CD4-positive, alpha-beta T cell treated with Interleukin-1 beta for 1 hour (primary cell): ENCODE measurements at places on chromosomes 6 and 20.

- no peak for DNase-seq
Observed at GRCh38 chr20:16671753-16672152, 58.1 kb upstream of the SNRPB2 start.

DNA sequence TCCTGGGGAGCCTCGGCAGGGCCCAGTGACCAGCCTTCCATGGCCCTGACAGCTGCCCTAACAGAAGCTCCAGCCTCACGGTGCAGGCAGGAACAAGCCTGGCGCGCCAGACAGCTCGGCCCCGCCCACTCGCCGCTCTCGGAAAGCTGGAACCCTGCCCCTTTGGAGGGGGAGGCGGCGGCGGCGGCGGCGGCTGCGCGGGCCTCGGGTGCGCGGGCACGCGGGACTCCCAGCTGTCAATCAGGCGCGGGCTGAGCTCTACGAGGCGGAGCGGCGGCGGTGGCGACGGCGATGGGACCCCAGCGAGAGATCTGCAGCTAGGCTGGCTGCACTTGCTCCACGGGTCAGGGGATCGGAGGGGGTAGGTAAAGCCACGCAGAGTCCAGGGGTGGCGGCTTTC, at the start of gene NRSN1:
Gene NRSN1 (plus strand): TSS at position 236 of the 400 bp plus-strand sequence. CDS start 8,113 bp downstream, outside the sequence.
- no peak for DNase-seq

- DNase-seq, result no peak
Observed at GRCh38 chr20:46088409-46089166, 1.2 kb downstream of the NCOA5 start.

GRCh38 chr20:10171864-10172751, 46.5 kb upstream of the SNAP25 start:
- DNase-seq, result no peak

- DNase-seq, result no peak
Observed at GRCh38 chr6:87543696-87544473, 45.9 kb downstream of the RARS2 start.

GRCh38 chr6:144635051-144635450, 349.9 kb downstream of the UTRN start:
- no peak for DNase-seq

- DNase-seq, result no peak
Observed at GRCh38 chr20:40778894-40779496, 90.0 kb upstream of the MAFB start.

DNA sequence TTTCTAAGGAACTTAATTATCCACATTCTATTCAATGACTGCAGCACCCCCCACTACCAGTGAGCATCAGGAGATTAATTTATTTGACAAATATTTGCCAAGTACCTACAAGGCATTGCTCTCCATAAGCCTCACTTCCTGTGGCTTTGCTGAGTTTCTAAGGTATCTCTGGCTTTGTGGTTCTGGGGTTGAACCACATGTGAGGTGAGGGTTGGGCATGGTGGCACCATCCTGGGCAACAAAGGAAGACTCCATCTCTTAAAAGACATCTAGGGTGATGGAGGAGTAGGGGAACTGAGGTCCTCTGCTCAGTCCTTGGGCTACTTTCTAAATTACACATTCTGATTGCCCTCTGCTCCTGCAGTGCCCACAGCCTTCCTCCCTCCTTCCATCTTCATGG, 25.5 kb upstream of the WFDC2 start:
- no peak for DNase-seq

- DNase-seq, result no peak
Observed at GRCh38 chr20:16017656-16018055, 555.6 kb downstream of the KIF16B start.

DNA sequence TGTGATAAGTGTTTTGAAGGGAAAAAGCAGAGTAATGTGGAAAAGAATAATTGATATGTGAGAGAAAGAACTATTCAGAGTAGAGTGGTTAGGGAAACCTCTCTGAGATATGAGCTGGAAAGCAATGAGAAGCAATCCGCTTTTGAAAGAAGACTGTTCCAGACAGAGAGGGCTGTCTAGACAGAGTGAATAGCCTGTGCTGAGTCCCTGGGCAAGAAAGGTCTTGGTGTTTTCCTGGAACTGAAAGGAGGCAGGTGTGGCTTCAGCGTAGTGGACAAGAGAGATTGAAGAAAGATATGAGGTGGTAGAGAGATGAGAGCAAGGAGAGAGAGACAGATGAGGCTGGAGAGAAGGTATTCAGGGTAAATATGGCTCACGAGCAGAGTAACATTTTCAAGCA, 190.8 kb downstream of the UBE3D start:
- DNase-seq, result no peak

- DNase-seq, result peak; percentile 23
Observed at GRCh38 chr20:57476084-57476526, 48.8 kb downstream of the CTCFL start.

- peak; percentile 94 for DNase-seq
Observed at GRCh38 chr20:33993576-33994221, at the start of gene RALY. Gene RALY (plus strand): TSS chr20:33993911. CDS start chr20:34072075, 78,164 bp downstream.

DNA sequence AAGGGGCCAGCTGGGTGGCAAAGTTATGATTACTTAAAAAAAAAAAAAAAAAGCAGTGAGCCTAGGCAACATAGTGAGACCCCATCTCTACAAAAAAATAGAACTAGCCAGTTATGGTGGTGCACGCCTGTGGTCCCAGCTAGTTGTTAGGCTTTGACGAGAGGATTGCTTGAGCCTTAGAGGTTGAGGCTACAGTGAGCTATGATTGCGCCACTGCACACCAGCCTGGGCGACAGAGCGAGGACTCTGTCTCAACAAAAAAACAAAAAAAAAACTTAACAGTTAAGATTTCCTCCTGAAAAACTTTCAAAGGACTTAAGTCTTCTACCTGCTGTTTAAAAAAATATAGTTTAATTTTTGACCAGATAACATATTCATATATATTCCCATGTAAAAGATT, 2.4 kb downstream of the GTSF1L start:
- no peak for DNase-seq

GRCh38 chr6:90120327-90120726, 176.3 kb downstream of the BACH2 start:
- DNase-seq, result no peak

DNA sequence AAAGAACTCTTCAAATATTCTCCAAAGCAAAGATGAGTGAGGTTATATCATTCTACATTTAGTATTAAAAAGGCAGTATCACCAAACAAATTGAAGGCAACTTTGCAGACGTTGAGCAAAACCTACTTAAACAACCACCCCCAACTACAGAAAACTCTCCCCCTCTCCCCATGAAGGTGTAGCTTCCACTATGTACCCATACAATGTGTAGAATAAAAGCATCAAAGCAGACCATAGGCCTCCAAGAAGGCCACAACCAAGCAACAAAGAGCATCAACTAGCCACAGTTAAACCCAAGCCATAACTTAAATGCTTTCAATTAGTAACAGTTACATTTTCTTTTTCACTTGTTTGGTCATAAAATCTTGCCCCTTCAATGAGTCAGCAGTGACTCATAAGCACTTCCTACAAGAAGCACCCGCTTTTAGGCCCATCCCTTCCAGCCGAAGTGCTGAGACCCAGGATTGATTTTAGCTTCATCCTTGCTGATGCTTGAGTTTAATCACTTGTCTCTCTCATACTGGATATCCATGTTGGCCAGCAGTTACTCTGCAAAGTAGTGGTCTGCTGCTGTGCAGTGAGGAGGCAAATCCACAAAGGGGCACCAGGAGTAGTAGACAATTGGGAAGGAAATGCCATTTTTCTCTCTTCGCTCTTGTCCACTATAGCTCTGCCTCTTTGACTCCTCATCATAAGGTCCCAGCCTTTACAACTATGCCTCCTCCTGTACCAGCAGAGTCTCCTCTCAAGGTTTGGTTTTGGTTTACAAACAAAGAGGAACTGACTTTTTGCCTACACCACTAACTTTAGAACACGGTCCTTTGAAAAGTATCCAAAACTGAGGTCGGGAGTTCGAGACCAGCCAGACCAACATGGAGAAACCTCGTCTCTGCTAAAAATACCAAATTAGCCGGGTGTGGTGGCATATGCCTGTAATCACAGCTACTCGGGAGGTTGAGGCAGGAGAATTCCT, 8.4 kb upstream of the NUP153 start:
- DNase-seq, result peak; percentile 37
